ENCODE measurements at places on chromosomes 1 and 21.

DNA sequence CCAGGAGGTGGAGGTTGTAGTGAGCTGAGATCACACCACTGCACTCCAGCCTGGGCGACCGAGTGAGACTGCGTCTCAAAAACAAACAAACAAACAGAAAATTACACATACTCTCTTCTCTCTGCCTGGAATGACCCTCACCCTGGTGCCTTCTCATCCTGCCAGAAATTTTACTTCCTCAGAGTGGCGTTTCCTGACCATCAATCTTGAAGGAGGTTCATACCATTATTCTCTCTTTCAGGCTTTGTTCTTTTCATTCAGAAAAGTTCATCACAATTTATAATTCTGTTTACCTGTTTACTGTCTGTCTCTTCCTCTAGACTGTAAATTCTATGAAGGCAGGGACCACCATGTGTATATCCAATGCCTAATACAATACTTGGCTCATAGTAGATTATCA, 79.3 kb downstream of the RPS6KA1 start:
- DNase-seq = no peak

DNA sequence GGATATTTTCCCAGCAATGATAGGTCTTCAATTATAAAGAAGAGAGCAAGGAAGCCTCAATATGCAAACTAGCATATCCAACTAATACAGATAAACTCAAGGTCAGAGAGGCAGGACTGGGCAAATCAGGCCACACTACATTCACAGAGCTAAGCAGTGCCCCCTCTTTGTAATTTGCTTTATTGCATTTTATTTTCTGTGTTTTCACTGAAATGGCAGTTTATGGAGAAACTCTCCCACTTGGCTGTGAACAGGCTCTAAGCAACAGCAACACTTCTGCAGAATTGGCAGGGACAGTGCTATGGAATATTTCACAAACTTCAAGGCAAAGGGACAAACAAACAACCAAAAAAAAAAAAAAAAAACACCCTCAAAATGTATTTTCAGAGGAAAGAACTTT, 93.4 kb upstream of the SOD1 start:
- DNase-seq = no peak

DNA sequence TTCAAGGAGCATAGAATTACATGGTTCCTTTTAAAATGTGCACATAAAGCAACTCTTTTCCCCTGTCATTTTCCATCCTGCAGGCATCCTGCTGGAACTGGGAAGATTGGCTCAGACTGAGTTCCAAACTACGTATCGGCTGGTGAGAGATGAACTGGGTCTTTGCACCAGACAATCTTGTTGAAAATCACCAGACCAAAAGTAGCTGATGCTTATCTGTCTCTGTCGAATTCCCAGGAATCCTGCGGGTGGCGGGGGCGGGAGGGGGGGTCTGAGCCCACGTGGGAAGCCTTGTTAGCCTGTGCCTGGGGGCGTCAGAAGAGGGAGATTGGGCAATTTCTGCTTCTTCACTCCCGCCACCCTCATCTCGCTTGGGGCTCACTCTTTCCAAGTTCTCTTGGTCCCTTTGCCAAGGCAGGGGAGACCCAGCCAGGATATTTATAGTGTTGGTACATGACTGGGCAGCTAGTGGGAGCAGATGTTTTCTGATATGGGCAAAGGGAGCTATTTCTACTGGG, 90.1 kb upstream of the SLC25A33 start:
- DNase-seq = no peak

DNA sequence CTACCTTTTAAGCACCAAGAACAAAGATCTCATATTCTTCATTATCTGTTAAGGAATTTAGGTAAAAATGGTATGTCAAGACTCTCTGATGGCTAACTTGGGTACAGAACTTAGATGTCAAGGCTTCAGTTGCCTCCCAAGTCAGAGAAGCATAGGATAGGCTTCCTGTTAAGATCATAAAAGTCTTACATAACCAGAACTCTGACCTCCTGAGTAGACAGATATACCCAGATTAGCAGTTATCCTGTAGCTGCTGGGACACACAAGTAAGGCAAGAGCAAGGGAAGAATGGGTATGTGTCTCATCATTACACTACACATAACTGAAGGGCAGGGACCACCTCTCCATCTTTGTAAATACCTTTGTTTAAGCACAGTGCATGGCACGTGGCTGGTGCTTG, 15.4 kb upstream of the KLHL12 start:
- DNase-seq = no peak

DNA sequence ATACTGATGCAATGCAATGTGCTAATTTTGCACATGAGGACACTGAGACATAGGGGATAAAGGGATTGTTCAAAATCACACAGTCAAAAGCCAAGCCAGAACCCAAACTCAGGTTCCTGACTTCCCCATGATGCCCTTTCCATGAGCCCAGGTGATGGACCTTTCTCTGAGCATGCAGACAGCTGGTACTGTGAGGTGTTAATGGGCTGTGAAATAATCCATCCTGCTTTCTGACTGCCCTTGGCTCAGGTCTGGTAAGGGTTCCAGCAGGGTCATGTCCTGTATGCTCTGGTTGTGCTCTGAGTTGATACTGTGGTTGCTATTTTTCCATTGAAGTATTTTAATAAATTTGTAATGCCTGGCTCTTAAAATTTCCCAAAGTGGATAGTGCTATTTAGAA, 50.0 kb downstream of the CNIH3 start:
- DNase-seq = no peak

- no peak for DNase-seq
These were observed 10.7 kb downstream of the DCST2 start for GRCh38 chr1:155022927-155023236.

DNA sequence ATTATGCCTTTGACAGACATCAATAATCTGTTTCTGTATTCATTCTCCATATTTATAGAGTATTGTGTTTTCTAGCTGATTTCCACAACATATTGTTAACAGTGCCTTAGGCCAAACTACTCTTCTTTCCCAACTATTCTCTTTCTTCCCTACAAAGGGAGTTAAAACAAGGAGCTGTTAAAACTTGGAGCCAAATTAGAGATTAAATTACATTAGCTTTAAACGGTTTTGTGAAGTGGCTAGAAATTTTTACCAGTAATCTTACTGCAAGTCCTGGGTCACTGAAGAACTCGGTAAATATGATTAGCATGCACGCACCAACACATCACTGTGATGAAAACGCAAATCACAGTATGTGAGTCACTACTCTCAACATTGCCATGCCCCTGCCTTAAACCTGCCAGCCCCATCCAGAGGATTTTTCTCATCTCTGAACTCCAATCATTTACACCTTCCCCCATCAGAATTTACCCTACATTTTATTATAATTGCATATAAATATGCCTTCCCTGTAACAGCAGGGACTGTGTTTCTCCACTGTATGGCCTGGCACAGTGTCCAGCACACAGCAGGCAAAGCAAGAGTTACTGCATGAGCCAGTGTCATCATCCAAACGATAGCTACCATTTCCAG, 1.5 kb upstream of the PRDX6 start:
- DNase-seq = peak; percentile 29

GRCh38 chr1:161046605-161047228, 940 bp upstream of the USF1 start:
- no peak for DNase-seq

DNA sequence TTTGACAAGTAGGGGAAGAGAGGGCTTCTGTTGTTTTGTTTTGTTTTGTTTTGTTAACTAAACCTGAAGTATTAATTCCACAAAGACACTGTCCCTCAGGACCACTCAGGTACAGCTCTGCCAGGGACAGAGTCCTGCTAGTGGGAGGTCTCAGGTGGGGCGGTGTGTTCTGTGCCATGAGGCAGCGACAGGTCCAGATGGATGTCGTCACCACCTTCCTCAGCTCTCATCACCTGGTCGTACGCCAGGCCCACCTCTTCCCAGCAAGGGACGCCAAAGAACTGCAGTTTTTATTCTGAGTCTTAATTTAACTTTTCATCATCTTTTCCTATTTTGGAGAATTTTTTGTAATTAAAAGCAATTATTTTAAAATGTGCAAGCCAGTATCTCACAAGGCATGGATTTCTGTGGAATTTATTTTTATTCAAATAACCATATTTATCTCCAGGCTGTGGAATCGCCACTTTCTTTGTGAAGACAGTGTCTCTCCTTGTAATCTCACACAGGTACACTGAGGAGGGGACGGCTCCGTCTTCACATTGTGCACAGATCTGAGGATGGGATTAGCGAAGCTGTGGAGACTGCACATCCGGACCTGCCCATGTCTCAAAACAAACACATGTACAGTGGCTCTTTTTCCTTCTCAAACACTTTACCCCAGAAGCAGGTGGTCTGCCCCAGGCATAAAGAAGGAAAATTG, 62.5 kb downstream of the POFUT2 start:
- DNase-seq = no peak

GRCh38 chr1:201703621-201704438, 125.1 kb upstream of the IPO9 start:
- peak; percentile 73 for DNase-seq

DNA sequence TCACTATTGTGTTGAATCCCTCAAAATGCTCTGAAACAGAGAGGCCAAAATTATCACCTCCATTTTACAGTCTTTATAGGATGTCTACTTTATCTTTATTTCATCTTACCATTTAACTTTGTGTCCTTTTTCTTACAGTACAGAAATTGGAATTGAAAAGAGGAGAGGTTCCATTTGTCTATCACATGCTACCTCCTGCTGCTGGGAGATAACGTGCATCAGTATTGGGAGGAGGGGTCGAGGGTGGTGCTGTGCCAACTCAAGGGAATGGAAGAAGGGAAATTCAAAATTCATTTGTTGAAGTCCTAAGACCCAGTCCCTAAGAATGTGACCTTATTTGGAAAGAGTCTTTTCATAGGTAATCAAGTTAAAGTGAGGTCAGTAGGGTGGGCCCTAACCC, 85.3 kb downstream of the HHIPL2 start:
- DNase-seq = no peak

DNA sequence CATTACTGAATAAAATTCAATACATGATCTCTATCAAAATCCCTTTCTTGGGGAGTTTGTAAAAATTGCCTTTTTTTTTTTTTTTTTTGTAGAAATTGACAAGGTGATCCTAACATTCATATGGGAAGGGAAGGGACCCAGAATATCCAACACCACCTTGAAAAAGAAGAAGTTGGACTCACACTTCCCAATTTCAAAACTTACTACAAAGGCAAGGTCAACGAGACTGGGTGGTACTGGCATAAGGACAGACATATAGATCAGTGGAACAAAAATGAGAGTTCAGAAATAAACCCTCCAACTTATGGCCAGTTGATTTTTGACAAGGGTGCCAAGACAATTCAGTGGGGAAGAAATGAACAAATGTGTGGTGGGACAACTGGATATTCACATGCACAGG, 31.4 kb upstream of the CLSTN1 start:
- no peak for DNase-seq

GRCh38 chr21:46063227-46063626, 34.7 kb upstream of the COL6A2 start:
- DNase-seq = no peak

DNA sequence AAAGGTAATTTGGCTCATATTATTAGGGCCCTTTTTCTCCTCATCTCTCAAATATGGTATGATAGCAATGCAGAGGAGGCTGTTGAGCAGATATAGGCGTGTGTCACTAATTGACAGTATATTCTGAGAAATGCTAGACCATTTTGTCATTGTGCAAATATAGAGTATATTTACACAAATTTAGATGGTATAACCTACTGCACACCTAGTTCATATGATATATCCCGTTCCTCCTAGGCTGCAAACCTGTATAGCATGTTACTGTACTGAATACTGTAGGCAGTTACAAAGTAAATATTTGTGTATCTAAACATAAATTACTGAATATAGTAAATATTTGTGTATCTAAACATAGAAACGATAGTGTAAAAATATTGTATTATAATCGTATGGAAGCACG, 8.6 kb downstream of the ZBTB37 start:
- DNase-seq = no peak

GRCh38 chr1:27662707-27663393, 9.1 kb downstream of the IFI6 start:
- peak; percentile 84 for DNase-seq

DNA sequence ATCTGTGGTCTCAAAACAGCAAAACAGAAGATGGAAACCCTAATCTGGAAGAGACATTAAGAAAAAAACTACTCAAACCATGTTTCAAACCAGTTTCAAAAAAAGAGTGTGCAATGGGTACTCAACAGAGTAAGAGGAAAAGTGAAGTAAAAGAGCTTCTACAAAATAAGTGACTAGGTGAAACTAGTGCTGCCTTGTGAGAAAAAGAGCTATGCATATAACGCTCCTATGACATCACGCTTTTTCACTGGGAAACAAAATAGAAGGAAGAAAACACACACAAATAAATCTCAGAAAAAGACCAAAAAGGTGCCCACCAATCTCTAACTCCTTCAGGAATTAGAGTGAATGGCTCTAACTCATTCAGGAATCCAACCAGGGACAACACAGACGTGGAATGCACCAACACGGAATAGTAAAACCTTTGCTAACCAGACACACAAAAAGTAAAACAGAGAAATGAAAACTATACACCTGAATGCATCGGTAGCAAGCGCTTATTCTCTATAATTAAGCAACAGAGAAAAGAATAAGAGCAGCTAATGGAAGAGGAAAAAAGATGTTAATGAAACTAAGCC, 1.3 kb downstream of the FOXJ3 start:
- no peak for DNase-seq

GRCh38 chr21:17250778-17251241, 262.0 kb upstream of the CXADR start:
- DNase-seq = no peak

GRCh38 chr21:26572702-26573381, at the start of gene CYYR1:
TSS of gene CYYR1 (minus strand) at chr21:26573286. CDS start at chr21:26572940, 346 bp downstream.
- no peak for DNase-seq

GRCh38 chr1:61198554-61198953, 116.2 kb downstream of the NFIA start:
- no peak for DNase-seq

DNA sequence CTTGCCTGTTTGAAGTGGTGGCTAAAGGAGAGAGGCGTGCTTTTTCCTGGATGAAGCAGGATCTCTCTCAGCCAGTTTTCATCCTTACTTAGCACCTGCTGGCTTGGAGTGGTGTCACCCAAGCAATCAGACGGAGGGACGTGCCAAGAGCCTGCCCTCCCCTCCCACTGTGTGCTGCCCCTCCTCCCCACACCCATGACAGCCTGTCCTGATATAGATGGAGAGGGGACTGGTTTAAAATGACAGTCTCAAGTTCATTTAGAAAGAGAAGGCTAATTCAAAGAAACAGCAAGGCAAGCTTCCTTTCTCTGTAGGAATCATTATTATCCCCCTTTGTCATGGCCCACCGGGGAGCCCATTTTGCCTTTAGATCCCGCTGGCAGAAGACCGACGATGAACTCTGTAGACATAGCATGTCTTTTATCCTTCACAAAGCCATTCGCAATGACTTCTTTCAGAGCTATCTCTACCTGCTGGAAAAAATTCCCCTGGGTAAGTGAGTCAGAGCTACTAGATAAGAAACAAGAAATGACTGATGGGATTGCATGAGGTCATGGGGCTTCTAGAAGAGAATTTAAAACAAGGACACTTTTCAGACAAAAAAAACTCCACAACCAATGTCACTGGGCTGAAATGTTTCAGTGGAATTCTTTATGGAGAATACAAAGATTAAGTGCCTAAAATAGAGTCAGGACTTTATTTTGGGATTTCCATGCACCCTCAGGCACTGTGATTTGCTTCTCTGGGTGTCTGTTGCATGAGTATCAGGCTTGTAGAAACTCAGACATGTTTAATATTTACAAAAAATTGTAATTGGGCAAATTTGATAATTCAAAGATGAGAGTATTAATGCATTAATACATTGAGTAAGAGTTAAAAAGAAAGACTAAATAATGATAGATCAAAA, at the start of gene NTMT2:
TSS of gene NTMT2 (plus strand) at position 190 of the 907 bp plus-strand sequence. CDS start at position 339, 149 bp downstream.
- DNase-seq = no peak

GRCh38 chr1:162475089-162475488, 22.5 kb upstream of the UHMK1 start:
- DNase-seq = no peak

Data from pancreas (tissue), 10 donors.